ENCODE measurements at places on chromosomes 16 and 17. TPM values are rescaled to one million over a fixed set of nuclear protein-coding genes. Genes with fewer than 3 reads are reported as not detected.

MMP25 gene
- total RNA-seq, result 0.54 TPM

PRDM7 gene
- total RNA-seq, result not detected

SP6 gene
- total RNA-seq, result 0.23 TPM

NLRP1 gene
- total RNA-seq, result 38.9 TPM

PTGES3L gene
- 0.23 TPM for total RNA-seq

SHBG gene
- not detected for total RNA-seq

HBM gene
- not detected for total RNA-seq

C1QL1 gene
- total RNA-seq, result 1.2 TPM

KRTAP9-4 gene
- total RNA-seq, result not detected

NRN1L gene
- not detected for total RNA-seq

ASB16 gene
- not detected for total RNA-seq

CCDC154 gene
- not detected for total RNA-seq

ZFHX3 gene
- total RNA-seq, result 1.5 TPM

DNA sequence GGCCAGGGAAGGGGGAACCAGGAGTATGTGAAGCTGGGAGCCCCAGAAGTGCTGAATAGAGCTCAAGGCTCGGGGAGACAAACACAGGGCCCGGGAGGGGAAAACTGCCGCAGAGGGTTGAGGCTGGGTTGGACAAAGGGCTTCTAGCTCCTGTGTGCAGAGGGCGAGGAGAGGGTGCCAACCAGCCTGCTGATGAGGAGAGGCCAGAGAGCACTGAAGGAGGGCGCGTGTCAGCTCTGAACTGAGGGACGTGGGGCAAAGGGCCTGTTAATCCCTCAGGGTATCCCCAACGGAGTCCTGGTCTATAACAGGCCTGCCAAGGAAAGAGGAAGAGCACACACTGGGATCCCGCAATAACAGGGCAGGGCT, 151.3 kb downstream of the C16orf78 start:
- DNase-seq, result no peak

DNA sequence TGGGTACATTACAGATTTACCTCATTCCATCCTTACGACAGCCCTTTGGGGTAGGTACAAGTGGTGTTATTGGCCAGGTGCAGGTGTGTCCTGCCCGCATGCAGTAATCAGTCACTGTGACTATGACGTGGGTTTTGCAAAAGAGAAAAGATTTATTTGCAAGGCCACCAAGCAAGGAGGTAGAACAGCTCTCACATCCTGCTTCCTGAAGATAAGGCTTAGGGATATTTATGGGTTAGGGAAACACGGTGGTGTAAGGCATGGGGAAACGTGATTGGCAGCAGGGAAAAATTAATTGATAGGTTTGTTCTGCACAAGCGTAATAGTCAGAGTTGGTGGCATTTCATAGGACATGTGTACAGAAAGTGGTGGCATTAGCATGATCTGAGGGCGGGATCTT, 214.8 kb downstream of the PARN start:
- DNase-seq, result no peak

- DNase-seq, result no peak
Observed at GRCh38 chr17:18002171-18002570, 29.5 kb downstream of the DRC3 start.

GRCh38 chr16:50833929-50834328, 92.0 kb downstream of the CYLD start:
- no peak for DNase-seq

- DNase-seq, result peak; percentile 32
Observed at GRCh38 chr17:44556166-44556831, 985 bp upstream of the FZD2 start.

DNA sequence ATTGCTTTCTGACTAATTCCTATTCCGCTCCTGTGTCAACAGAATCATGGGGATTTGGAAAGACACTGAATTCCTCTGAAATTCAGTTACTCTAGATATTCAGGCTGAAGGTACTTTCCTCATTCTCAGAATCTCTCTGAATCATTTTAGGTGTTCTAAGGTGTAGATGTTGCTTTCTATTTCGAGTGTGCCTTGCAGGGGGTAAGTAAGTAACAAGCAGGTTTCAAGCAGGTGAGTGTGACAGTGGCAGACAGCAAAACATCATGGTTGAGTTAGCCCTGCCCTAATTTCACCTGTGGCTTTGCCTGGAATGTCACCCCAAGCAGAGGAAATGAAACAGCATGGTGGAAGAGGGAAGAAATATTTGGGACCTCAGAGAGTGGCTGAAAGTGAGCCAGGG, 75.1 kb downstream of the SHISA9 start:
- DNase-seq, result no peak

GRCh38 chr17:7081341-7082062, 1.5 kb upstream of the CLEC10A start:
- no peak for DNase-seq

- DNase-seq, result no peak
Observed at GRCh38 chr16:47634727-47635126, 173.6 kb downstream of the PHKB start.

DNA sequence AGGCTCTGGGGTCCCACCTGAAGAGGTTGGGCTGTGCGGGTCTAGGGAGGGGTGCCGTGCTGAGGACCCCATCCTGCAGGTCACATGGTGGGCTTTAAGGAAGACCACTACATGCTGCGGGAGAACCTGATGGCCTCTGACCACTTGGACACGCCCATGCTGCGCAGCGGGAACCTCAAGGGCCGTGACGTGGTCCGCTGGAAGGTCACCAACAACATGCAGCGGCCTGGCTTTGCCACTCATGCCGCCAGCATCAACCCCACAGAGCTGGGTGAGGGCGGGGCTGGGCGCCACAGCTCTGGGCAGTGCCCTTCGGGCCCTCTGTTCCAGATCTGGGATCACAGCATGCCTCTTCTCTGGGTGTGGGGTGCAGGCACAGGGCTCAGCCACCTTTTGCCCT, 18.5 kb downstream of the ITGB4 start:
- DNase-seq, result no peak

DNA sequence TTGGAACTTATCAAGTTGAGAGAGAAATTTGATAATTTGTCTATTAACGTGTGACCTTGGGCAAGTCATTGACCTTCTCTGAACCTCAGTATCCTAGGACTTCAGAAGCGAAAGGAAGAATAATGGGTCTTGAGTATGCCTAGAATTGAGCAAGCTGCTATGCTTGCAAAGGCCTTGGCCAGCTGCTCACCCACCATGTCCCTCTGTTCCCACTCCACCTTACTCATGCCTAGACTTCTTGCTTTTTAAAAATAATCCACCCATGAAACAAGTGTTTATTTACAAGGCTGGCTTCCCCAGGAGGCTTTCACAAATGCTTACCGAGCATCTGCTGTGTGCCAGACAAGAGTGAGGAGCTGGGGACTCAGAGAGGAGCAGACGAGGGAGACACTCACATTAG, 590.6 kb downstream of the MAF start:
- DNase-seq, result no peak

DNA sequence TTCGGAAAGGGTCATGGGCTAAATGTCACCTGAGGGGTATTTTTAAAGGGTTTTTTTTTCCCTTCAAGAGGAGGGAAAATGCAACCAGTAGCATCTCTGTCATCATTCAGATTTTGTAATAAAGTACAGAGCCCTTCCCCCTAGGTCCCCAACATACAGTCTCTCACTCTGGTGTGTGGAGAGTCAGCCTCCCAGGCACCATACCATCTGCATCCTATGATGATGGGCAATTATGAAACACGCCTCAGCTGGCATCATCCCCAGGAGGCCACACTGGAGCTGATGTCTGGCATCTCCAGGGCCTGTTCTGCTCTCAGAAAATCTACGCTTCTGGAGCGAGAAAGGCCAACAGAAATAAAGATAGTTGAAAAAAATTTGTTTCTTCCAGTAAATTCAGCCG, 32.0 kb downstream of the TBX4 start:
- DNase-seq, result no peak

- no peak for DNase-seq
Observed at GRCh38 chr17:82920150-82920549, 80.3 kb upstream of the ZNF750 start.

DNA sequence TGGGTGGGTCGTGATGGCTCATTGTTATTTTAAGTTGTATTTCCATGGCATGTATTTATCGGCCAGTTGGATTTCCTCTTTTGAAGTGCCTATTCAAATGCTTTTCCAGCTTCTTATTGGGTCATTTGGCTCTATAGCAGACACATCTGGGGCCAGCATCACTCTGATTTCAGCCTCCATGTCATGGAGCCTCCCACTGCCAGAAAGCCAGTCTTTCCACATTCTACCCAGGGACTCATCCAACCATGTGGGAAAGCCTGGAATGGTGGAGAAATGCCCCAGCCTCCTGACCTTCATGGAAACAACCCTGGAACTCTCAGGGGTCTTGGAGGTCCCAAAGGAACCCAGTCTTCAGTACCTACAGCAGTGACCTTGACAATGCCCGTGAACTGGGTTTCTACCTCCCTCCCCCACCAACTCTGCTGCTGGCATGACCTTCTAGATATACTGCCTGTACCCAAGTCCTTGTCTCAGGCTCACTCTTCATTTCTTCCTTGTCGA, 33.8 kb upstream of the ADGRG1 start:
- DNase-seq, result no peak

DNA sequence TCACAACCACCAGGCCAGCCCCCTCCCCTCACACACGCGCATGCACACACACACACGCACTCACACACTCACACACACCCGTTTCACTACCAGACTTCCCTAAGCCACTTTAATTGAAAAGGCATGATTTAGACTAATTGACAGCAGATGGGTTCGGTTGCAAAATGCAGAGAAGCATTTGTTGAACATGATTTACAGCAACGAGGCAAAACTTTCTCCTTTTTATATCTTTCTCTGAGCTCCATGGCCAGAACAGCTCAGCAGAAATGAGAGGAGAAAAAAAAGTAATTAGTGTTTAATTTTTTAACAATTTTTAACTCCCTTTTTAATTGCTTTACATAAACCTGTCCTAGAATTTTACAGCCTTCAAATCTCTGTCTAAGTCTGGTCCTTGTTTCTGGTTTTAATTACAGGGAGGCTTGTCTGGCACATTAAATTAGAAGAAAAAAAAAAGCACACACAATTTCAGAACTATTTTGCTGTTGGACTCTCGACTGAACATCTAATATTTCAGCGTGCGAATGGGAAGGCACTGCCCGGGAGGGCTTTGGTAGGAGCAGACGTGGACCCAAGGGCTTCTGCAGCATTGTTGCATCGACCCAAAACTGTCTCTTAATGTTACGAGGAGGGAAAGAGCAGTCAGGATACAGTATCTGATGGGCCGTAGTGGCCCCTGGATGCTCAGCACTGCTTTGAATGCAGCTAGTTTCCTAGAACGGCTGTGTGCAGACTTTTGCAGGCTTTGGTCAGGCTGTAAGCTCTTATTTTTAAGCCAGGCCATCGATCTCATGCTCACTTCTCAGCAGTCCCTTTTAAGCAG, 255.9 kb downstream of the SOX9 start:
- no peak for DNase-seq

GRCh38 chr17:56141046-56141839, 12.0 kb upstream of the ANKFN1 start:
- no peak for DNase-seq

- DNase-seq, result no peak
Observed at GRCh38 chr17:77719806-77720205, 238.7 kb upstream of the TNRC6C start.

GRCh38 chr16:65490286-65490685, 368.4 kb upstream of the CDH11 start:
- no peak for DNase-seq

GRCh38 chr17:81120149-81120484, 45.2 kb upstream of the PVALEF start:
- DNase-seq, result no peak

GRCh38 chr16:19766554-19766884, 48.4 kb downstream of the IQCK start:
- DNase-seq, result no peak

DNA sequence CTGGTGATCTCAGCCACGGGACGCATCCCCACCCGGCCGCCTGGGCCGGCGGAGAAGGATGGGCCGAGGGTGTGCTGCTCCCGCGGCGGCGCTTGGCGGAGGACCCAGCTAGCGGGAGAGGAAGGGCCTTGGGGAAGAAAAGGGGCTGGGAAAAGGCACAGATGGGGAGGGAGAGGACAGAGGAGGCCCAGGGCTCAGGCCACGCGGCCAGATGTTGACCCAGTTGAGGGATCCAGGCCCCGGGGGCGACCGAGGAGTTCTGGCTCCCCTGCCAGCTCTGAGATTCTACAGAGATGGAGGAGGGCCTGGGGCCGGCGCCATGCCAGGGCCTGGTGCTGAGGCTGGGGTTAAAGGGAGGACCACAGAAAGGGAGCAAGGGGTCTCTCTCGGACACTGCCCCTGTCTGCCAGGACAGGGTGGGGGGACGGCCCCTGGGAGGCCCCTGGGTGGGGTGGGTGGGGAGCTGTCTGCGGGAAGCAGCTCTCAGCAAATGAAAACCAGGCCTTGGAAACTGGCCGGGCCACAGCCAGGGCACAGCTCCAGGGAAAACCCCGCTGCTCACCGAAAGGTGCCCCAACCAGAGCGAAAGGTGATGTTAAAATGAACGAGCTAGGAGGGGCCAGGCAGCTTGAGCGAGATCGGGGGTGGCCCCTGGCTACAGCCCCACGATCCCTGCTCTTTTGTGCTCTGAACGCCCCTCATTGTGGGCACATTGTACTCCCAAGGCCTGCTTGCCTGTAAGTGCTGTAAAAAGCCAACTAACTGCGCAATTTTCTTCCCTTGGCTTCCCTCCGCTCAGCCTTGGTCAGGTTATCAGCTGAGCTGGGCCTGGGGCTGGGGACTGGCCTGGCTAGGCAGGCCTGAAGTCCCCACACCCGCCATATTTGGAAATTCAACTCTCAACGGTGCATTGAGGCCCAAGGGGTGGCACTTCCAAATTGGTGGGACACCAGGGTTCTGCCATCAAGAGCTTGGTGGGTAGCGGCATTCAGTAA, 191.4 kb downstream of the ZNF423 start:
- DNase-seq, result no peak

- no peak for DNase-seq
Observed at GRCh38 chr17:34008125-34008524, 247.0 kb upstream of the CCL2 start.

- no peak for DNase-seq
Observed at GRCh38 chr17:73315471-73315870, 3.7 kb upstream of the CDC42EP4 start.

- DNase-seq, result peak; percentile 89
Observed at GRCh38 chr17:81481073-81481799, 31.4 kb downstream of the ACTG1 start.
